ENCODE measurements at places on chromosomes 12 and 14.
A peak's percentile ranks its signal among the peaks of the same experiment; 100 is the strongest.

DNA sequence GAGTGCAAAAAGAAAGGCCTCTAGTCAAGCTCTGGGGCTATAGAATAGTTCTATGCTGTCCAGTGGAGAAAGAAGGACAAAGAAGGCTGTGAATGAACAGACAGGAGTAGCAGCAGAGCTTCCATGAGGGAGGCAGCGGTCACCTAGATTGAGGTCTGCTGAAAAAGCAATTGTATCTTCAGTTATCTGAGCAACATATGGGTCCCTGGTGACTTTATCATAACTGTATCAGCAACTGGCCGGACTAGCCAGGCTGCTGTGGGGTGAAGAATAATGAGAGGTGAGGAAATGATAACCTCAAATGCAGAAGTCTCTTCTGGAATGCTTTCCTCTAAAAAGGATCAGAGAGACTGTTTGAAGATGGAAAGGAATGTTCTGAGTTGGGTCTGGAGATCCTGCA, 971.3 kb upstream of the TMEM132C start:
- no peak for ATAC-seq

GRCh38 chr14:76727901-76728300, 33.4 kb upstream of the VASH1 start:
- no peak for ATAC-seq

- ATAC-seq = no peak
These were observed 155.6 kb downstream of the DYRK2 start for GRCh38 chr12:67804168-67804567.

GRCh38 chr14:79820866-79821535, 390.3 kb downstream of the DIO2 start:
- no peak for ATAC-seq

DNA sequence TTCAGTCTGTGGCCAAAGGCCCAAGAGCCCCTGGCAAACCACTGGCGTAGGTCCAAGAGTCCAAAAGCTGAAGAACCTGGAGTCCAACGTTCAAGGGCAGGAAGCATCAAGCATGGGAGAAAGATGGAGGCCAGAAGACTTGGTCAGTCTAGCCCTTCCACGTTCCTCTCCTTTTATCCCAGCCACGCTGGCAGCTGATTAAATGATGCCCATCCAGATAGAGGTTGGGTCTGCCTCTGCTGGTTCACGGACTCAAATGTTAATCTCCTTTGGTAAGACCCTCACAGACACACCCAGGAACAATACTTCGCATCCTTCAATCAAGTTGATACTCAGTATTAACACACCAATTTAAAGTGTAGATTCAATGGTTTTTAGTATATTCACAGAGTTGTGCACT, 21.1 kb upstream of the OS9 start:
- ATAC-seq = no peak

DNA sequence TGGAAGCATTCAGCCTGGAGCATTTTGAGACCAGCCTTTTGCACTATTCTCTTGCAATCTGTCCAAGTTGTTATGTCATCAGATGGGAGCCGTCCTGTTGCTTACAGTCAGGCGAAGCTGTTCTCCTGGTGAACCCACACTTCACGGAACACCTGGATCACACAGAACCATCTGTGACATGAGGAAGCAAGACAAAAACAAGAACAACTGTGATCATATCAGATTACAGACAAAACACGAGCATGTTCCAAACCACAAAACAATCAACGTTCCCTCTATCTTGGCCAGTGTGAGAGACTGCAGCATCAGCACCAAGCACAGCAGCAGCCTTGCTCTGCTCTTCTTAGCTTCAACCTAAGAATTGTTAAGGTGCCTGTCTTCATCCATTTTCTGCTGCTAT, 180.5 kb upstream of the SFSWAP start:
- no peak for ATAC-seq

GRCh38 chr12:58419905-58420304, 478.5 kb downstream of the ATP23 start:
- no peak for ATAC-seq

GRCh38 chr14:64509036-64509435, 4.5 kb downstream of the ZBTB1 start:
- ATAC-seq = no peak

DNA sequence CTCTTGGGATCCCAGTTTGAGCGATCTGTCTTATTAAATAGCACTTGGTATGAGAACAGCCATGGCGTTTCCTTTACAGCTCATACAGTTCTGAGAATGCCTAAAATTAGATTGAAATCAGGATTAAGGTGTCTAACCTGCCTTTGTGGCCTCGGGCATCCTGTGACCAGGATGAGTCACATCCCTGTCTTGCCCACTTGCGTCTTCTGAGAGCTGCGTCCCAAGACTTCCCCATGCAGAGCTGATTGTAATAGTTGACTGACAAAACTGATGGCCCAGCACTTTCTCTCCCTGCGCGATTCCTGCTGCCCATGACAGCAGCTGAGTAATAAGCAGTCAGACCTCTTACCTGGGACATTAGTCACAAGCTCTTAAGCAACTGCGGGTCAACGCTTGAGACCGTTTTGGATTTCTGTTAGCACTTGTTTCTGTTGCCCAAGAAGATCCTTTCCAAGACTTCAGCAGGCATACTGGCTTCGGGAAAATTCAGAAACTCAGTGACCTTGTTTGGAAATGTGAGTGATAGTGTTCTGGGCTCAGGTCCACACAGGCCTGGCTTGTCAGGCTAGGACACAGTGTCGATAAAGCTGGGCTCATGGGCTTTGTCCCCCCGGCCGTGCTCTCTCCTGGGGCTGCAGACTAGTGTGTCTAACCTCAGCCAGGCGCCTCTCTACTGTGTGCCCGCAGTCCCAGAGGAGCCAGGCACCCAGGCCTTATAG, 169.9 kb upstream of the HIF1A start:
- peak; percentile 94 for ATAC-seq

GRCh38 chr12:86139671-86140070, 116.5 kb downstream of the MGAT4C start:
- no peak for ATAC-seq

GRCh38 chr14:68268197-68268596, 448.6 kb downstream of the RAD51B start:
- peak; percentile 47 for ATAC-seq
